ENCODE measurements at places on chromosomes 5 and 9.

GRCh38 chr9:131227112-131227958 is 49.0 kb downstream of the FAM78A start:
- no peak for DNase-seq

GRCh38 chr9:13122756-13123369 is 156.6 kb downstream of the MPDZ start:
- no peak for DNase-seq

DNA sequence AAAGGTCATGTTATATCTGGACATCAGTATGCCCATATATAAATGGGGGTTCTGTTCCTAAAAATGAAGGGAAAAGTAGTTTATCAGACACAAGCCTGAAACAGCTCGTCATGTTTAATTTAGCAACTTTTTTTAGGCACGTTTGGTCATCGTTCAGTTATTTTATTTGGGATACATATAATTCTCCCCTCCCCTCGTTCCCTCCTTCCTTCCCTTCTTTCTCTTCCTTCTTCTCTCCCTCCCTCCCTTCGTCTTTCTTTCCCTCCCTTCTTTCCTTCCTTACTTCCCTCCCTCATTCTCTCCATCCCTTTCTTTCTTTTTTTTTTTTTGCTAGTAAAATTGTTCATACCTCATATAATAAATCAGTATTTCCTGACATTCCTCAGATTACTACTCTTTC is 3.4 kb downstream of the PPWD1 start:
- DNase-seq: no peak

DNA sequence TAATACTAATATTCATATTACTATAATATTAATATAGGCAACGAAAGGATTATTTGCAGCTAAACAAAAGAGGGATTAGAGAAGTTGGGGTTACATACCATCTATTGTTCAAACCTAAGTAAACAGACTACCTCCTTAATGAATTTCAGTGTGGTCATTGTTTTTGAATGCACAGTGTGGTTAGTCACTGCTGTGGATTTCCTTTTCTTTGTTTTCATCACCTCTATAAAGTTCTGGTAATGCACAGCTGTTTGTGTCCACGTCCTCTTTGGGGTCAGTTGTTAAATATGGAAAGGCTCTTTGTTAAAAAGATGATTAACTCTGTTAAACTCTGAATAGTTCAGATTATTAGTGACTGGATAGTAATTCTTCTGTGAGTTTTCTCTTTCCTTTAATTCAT is 233.6 kb downstream of the MAST4 start:
- no peak for DNase-seq

GRCh38 chr5:157596487-157596886 is 20.9 kb upstream of the ADAM19 start:
- no peak for DNase-seq

GRCh38 chr5:38979535-38979934 is 94.7 kb downstream of the RICTOR start:
- DNase-seq: no peak

GRCh38 chr9:121218357-121219027 is 16.8 kb upstream of the RAB14 start:
- DNase-seq: no peak

DNA sequence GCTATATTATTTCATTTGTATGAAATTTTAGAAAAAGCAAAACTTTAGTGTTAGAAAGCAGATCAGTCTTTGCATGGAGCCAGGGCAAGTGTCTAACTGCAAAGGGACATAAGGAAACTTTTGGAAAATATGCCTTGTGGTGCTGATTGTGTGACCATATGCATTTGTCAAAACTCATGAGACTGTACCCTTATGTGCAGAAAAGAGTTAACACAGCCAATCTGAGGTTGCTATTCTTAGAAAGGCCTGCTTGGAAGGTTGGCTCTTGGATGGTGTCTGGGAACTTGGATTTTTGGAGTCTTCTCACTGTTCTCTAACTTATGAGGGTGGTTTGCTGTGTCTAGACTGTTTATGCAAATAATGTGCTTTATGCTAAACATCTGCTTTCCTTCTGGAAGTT is 76.6 kb downstream of the SNX18 start:
- DNase-seq: no peak

- no peak for DNase-seq
These were observed 13.8 kb upstream of the NKD2 start for GRCh38 chr5:994821-995220.

- DNase-seq: no peak
These were observed 47.5 kb downstream of the RASGRF2 start for GRCh38 chr5:81007637-81008027.

GRCh38 chr9:128713941-128714573 is 9.9 kb downstream of the ZDHHC12 start:
- DNase-seq: no peak

DNA sequence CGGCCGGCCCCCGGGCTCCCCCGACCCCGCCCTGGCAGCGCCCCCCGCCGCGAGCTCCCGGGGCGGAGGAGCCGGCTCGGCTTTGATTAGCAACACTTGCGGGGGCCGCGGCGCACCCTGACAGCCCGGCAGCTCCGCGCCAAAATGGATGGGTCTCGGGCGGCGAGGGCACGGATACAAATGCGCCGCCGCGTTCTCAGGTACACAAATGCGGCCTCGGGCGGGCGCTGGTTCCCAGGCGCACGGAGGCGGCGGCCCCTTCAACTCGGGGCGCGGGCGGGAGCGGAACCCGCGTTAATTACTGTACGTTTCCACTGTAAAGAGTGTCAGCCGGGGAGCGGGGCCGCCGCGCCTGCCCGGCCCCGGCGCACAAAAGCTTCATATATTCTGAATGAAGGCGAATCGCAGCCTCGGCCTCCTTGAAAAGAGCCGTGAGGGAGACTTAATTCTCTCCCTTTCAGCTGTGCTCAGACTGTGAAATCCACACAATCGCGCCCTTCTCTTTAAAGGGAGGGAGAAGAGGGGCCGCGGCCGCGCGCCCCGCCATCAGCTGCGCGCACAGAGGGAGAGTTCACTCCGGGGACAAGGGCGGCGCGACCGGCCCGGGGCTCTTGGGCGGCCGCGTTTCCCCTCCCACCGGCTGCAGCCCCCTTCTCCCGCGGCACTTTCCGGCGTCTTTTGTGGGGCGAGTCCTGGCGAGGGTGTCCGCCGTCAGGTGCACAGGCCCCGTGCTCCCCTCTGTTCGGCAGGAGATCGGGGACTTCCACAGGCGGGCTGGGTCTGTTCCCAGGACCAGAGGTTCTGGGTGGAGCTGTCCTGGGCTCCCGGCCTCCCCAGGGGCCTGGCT is 27.0 kb downstream of the MSX2 start:
- no peak for DNase-seq

- DNase-seq: no peak
These were observed 28.6 kb upstream of the HRH2 start for GRCh38 chr5:175629261-175629660.

DNA sequence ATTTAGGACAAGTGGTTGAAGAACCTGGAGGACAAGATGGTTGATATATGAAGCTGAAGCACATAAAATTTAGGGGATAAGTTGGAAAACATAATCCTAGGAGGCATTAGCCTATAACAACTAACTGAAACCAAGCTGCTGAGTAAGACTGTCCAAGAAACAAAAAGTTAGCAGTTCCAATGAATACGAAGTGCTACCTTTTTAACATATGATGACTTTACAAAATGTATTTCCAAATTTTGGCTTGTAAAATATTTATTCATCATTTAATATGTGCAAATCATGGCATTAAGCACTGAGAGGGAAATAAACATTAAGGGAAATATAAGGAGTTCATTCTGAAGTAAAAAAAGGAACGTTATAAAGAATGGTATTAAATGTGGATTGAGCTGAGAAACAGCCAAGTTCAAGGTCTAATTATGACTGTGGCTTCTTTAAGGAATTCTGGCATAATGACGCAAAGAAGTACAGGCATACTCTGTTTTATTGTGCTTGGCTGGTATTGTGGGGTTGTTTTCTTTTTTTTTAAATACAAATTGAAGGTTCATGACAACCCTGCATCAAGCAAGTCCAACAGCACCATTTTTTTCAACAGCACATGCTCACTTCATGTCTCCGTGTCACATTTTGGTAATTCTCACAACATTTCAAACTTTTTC is 7.7 kb downstream of the RAPGEF6 start:
- no peak for DNase-seq

DNA sequence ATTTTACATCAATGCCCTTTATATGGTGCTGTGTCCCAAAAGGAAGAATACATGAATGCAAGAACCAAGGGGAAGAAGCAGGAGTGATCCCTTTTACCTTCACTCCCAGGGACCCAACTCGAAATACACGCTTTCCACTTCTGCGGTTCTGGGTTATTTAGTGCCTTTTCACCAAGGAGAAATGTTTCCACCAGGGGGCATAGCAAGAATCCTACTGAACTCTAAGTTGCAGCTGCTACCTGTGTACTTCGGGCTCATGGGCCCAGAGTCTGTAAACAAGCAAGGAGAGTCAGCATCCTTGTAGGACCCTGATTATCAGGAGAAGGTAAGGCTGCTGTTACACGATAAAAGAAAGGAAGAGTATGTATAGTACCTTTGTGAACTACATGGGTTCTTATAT is 45.7 kb downstream of the DPYSL3 start:
- DNase-seq: no peak

All from stimulated activated CD4-positive, alpha-beta T cell treated with anti-CD3 and anti-CD28 coated beads, Interleukin-15, amount 100 ng/mL, for 1 hour (primary cell).